ENCODE measurements at places on chromosomes 12 and 14. TPM values are rescaled to one million over a fixed set of nuclear protein-coding genes. Genes with fewer than 3 reads are reported as not detected.
A peak's percentile ranks its signal among the peaks of the same experiment; 100 is the strongest.

- peak; percentile 87 for DNase-seq
Measured at GRCh38 chr12:1474574-1475153, 119.7 kb downstream of the FBXL14 start.

GRCh38 chr14:30134936-30135335, 207.3 kb upstream of the PRKD1 start:
- no peak for DNase-seq

DNA sequence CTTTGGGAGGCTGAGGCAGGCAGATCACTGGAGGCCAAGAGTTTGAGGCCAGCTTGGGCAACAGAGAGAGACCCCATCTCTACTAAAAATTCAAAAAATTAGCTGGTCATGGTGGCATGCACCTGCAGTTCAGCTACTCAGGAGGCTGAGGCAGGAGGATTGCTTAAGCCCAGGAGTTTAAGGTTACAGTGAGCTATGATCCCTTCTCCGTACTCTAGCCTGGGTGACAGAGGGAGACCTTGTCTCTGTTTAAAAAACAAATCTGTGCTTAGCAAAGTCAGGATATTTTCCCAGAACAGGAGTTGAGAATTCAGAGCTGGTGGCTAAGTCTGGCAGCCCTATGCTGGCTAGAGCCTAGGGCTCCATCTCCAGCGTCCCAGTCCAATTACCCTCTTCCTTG, 142.9 kb upstream of the PZP start:
- DNase-seq: no peak

DNA sequence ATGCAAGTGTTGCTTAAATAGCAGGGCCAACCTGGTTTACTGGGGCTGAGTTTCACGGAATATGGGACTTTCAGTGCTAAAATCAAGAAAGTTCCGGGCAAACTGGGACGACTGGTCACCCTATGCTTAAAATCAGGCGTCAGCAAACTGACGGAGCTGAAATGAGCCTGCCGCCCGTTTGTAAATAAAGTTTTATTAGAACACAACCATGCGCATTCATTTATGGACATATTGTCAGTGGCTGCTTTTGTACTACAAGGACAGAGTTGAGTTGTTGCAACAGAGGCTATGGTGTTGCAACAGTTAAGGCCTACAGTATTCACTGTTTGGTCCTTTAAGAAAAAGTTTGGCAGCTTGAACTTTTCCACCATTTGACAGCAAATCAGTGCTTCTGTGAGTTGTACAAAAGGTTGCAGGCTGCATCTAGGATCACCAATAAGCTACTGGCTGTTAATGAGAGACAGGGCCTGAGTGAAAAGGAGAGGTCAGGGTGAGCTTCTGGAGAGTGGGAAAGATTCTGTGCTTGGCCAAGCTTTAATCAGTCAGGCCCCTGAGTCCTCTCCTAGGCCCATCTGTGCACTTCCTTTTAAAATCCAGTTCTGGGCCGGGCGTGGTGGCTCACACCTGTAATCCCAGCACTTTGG, 13.3 kb downstream of the SELPLG start:
- DNase-seq: no peak

DNA sequence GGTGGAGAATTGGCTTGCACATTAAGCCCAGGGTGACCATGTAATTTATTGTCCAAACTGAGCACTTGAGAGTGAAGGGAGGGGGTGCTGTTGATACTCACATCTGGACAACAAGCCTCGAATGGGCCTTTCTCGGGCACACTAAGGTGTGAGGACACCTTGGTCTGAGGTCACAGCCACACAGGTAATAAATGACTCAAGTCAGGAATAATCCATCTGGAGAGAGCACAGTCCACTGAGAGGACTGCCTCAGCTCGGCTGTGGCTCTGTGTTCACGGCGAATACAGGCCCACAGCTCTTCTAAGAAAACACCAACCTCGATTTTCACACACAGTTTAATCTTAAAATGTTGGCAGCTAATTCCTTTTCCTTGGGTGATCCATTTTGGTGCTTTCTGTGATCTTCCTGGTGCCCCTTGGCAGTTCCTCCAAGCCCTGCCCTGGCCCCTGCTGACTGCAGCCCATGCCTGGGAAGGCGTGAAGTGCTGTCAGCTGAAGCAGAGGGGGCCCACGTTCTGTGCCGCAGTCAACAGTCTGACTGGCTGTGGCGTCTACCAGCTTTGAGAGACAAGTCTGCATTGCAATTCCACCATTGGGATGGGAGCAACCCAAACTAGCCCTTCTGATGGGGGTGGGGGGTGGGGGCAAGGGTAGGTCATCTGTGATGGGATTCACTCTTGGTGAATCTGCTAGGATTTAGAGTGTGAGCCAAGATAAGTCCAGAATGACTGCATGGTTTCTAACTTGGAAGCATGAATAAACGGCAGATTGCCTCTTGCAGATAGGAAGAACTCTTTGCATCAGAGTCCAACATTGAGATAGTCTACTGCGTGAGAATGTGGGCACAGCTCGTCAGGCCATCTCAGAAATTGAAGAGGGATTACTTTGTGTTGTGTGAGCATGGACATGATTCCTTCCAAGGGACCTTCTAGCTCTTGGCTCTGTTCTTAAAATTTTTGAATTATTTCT, 42.8 kb downstream of the ZNF664 start:
- DNase-seq: peak; percentile 86

DNA sequence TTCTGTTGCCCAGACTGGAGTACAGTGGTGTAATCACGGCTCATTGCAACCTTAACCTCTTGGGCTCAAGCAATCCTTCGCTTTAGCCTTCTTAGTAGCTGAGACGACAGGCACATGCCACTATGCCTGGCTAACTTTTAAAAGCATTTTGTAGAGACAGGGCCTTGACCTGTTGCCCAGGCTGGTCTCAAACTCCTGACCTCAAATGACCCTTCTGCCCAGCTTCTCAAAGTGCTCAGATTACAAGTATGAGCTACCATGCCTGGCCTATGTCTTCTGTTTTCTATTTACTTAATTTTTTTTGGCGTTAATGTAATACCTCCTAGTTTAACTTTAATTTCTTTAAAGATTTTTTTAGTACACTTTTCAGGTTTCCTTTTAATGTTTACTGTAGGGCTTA, 20.6 kb upstream of the KLRF1 start:
- no peak for DNase-seq

DNA sequence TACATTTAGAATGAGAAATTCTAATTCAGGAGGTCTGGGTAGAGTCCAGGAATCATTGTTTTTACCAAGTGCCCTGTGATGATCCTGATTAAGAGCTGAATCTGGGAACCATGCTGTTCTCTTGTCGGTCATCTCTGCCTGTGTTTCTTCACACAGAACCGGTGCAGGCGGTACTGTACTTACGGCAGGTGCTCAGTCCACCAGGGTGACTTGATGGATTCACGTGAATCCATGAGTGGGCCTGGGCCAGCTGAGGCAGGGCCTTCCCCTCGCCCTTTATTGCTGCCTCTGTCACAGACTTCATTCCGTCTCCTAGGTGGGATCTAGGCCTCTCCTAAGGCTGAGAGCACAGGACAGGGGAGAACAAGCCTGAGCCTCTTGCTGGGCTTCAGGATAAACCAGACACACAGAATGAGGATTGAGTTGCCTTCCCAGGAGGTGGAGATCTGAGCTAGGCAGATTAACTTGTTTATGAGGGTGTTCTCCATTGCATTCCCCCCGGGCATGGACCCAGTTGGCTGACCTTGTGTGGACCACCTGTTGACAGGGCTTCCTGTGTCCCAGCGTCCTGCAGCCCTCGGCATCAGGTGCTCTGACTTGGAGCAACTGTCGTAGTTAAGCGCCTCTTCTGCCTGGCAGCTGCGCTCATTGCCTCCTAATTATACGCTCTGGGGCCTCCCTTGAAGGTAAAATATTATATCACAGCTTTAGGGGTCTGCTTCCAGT, 42.1 kb downstream of the B4GALNT3 start:
- DNase-seq: no peak

- no peak for DNase-seq
Measured at GRCh38 chr12:88802096-88802706, 221.9 kb upstream of the KITLG start.

GRCh38 chr14:97337670-97338069, 540.5 kb downstream of the VRK1 start:
- DNase-seq: no peak

GRCh38 chr12:5236022-5236640, 192.5 kb downstream of the KCNA5 start:
- DNase-seq: peak; percentile 63

GRCh38 chr12:106906715-106907114, 49.0 kb upstream of the TMEM263 start:
- DNase-seq: no peak

GRCh38 chr12:4148418-4149056, 125.0 kb upstream of the CCND2 start:
- no peak for DNase-seq

DNA sequence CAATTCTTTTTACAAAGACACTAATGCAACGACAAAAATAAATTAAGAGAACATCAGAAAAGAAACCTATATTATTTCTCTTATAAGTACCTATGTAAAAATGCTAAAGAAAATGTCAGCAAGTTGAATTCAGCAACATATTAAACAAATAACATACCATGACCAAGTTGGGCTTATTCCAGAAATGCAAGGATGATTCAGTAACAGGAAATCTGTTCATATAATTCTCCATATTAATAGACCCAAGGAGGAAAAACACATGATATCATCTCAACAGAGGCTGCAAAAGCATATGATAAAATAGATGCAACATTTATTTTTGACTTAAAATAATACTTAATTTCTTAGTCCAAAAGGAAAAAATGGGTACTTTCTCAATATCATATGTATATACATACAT, 25.1 kb upstream of the GPHB5 start:
- peak; percentile 51 for DNase-seq

- DNase-seq: peak; percentile 54
Measured at GRCh38 chr12:113214895-113215400, 6.3 kb upstream of the TPCN1 start.

GRCh38 chr12:83826112-83826511, 1086.5 kb downstream of the SLC6A15 start:
- no peak for DNase-seq

DNA sequence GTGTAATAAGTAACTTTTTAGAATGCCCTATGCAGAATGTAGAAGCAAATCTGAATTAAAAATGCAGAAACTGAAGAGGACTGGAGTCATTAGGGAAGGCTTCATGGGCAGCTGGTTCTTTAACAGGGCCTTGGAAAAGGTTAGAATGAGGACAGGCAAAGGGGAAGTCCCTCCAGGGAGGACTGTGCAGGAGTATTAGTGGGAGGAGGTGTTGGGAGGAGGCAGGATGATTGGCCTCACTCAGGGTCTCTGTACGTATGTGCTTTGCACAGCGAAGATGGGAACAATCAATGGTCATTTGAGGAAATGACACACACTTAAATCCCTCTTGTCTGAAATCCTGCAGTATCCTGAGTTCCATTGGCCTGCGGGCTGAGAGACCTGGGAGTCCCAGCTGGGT, 119.7 kb downstream of the PTCSC3 start:
- DNase-seq: no peak

FERMT2 gene
- 383 TPM for total RNA-seq

DAZAP2 gene
- total RNA-seq: 51.0 TPM

KLRK1 gene
- 1.2 TPM for total RNA-seq

PZP gene
- 2.6 TPM for total RNA-seq

ACVRL1 gene
- total RNA-seq: 37.6 TPM

ABCB9 gene
- total RNA-seq: 6.5 TPM
